ENCODE measurements at places on chromosomes 4 and X.
A peak's percentile ranks its signal among the peaks of the same experiment; 100 is the strongest.

GRCh38 chrX:154403858-154404257 is 5.2 kb downstream of the DNASE1L1 start:
- DNase-seq = no peak

GRCh38 chr4:187577941-187578480 is 417.6 kb upstream of the ZFP42 start:
- DNase-seq = peak; percentile 14

DNA sequence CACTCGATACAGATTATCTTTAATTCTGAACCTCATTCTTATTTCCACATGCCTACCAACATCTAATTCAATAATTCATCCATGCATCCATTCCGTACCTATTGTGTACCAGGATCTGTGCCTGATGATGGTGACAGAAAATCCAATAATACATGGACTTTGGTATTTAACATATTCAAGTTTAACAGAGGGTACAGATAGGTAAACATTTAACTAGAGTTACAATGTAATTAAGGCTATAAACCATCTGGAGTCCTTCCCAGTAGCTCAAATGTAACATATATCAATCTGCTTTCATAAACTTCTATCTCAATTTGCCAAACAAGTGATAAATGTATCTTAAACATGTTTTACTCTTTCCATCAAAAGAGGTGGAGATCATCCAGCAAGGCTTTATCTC is 561.5 kb upstream of the FTHL17 start:
- DNase-seq = no peak

GRCh38 chr4:80362578-80363181 is 27.1 kb downstream of the CFAP299 start:
- DNase-seq = peak; percentile 45

DNA sequence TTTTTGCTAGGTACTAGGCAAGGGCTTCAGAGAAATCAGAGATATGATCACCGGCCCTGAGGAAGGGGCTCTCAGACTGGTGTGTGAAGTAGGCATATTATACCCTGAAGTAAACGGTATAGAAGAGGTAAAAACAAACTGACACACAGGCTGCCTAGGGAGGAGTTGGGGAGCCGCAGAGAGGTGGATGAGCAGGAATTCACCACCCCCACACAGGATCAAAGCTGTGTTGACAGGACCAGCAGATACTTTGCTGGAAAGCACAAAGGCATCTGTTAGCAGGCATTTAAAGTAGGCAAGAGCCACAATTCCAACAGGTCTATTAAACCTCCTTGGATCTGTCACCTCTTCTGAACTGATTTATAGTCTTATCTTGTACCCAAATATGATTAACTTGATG is 71.8 kb upstream of the GPR34 start:
- no peak for DNase-seq

DNA sequence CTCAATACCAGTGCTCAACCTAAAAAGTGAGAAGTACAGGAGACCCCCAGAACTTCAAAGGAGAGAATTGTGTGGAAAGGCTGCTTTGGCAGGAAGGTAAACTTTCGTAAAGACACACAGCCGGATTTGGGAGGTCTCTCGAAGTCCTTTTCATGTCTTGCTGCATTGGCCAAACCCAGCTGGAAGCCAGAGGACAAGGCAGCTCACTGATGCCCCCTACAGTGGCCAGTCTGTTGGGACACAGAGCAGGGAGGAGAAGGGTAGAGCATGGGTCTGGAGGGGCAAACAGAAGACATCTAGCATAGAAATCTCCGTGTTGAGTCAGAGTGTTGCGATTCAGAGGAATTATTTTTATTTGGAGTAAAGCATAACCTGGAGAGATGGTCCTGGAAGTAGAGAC is 198.9 kb downstream of the ANK2 start:
- no peak for DNase-seq

DNA sequence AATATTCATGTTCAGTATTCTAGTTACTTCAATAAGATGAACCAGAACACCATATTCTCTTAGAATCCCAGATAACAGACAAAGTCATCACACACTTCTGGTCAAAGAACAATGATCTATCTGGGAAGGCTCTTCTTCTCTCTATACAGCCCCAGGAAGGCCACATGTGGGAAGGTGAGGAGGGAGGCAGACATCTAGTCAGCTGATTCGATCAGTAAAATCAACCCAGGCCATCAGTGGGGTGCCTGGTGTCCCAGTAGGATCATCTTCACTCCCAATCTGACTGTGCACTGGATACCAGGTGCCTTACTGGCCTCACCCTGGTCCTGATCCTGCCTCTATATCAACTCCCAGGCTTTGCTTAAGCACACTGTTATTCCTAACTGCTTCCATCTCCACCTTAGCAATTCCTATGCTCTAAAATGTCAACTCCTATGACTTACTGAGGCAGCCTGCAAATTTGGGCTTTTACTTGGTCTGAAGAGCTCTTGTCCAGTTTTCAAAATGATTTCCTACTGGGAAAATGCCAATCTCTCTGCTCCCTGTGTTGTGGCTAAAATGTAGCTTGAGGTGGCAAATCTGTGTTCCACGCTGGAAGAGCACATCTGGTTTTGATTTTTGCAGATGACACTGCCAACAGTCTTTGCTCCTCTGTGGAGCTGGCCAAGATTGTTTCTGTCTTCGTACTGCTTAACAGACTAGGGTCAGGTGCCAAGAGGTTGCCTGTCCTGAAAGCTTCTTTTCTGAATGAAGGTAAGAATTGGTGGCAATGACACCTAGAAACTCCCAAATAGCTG is 128.7 kb downstream of the MGST2 start:
- DNase-seq = peak; percentile 94

DNA sequence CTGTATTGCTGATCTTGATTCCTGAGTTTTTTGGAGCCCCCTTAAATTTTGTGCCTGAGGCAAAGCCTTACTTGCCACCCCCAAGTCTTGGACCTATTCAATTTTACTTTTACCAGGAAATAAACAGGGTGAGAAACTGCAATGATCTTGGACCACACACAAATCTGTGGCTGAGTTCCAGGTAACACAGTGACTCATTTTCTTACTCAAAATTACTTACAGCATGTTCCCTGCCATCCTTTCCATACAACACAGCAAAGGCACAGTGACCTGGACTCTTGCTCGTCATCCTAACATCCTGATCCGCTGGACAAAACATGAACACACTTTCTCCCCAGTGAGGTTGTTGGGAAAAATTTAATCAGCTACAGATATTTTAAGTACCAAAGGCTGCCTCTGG is 60.7 kb upstream of the S100G start:
- peak; percentile 64 for DNase-seq

- DNase-seq = no peak
Measured at GRCh38 chr4:67522230-67522629, 23.1 kb downstream of the CENPC start.

DNA sequence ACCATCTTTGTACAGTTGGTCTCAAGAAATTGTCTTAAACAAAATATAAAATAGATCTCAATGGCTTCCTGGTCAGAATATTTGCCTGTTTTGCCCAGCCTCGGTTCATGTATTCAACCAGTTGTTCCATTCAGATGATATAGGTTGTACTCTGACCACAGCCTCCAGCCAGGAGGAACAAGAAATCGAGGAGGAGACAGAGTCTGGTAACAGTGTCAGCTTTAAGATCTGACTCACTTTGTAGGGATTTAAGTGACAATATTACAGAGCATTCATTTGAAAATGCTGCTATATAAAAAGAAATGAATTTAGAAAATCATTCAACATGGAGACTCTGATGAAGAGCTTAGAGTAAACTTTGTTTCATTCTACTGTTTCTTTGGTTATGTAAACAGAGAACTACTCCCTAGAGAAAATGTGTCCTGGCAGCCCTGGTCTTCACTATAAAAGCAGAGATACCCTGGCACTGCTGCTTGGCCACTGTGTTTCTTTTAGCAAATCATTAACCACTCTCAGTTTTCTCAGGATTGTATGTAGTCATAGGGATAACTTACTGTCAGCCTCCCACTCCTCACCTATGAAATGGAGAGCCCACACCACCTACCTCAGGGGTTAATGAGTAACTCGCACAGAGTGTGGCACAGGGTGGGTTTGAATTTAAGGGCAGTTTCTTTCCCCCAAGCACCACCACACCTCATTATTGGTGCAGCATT is 53.5 kb downstream of the PAGE2 start:
- DNase-seq = no peak

DNA sequence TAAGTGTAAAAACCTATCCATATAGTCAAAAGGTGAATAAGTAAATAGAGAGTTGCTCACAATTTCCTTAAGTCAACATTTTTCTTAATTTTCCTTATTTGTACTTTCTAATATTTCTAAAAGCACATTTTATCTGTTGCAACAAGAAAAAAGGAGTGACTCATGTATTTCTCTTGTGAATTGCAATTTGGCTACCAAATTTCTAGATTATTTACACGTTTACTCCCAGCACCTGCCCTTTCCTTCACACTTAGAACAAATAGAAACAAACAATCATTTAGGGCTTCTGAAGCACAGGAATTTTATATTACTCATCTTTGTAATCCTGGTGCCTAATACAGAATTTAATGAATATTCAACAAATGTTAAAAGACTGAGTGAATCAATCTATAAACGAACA is 22.2 kb downstream of the BTC start:
- DNase-seq = no peak

- peak; percentile 65 for DNase-seq
Measured at GRCh38 chr4:142402900-142403299, 443.2 kb downstream of the INPP4B start.

- no peak for DNase-seq
Measured at GRCh38 chr4:141174457-141174856, 41.2 kb upstream of the RNF150 start.

DNA sequence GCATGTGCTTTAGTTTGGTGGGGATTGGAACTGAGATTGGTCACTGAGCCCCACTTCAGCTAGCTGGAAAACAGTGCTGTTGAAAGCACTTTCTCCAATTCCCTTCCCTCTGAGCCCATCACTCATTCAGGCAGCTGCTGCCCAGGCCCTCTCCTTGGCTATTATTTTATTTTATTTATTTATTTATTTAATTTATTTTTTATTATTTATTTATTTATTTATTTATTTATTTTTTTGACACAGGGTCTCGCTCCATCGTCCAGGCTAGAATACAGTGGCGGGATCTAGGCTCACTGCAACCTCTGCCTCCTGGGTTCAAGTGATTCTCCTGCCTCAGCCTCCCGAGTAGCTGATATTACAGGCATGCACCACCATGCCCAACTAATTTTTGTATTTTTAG is 51.8 kb upstream of the RBPJ start:
- no peak for DNase-seq

DNA sequence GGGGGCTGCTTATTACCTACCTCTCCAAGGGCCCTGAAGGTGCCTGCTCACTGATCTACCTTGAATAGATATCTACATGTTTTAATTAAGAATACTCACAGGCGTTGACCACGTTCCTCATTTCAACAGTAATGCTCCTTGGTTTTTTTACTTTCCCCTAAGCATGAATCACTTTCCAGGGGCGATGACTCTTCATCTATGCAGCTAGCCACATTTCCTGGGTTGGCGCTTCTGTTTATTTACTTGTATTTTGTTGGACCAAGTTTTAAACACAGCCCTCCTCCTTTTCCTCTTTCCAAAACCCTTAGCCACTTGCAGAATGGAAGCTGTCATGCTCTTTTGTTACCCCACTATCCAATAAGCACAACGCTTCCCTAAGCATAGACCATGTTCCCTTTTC is 50.8 kb downstream of the CBLL2 start:
- peak; percentile 50 for DNase-seq
